Stimulated activated CD4-positive, alpha-beta T cell treated with anti-CD3 and anti-CD28 coated beads, Interleukin-2, amount 100 ng/mL, for 24 hours (primary cell): ENCODE measurements at places on chromosomes 7 and 10.

- no peak for DNase-seq
Observed at GRCh38 chr7:2316578-2316977, 2.3 kb upstream of the SNX8 start.

- DNase-seq = peak; percentile 35
Observed at GRCh38 chr10:102120991-102121738, 997 bp upstream of the LDB1 start.

DNA sequence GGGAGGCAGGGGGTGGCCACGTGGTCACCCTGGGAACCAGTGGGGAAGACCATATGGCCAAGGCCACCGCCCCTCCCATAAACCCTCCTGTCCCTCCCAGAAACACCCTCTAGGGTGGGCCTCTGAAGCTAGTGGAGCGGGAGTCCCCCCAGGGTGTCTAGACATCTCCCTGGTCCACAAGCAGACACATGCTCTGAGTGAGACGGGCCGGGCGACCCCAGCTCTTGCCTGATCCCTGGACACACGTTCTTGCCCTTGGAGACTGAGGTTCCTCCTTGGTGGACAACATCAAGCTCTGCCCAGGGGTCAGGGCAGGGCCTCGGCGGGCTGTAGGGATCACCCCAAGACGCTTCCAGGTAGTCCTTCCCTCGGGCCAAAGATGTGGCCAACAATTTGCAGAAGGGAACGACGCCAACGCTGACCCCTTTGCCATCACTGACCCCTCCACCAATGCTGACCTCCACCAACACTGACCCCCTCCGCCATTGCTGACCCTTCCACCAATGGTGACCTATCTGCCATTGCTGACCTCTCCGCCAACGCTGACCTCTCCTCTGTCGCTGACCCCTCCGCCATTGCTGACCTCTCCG, 57.1 kb downstream of the FOXL3 start:
- DNase-seq = no peak

- no peak for DNase-seq
Observed at GRCh38 chr10:31136930-31137885, 105.5 kb upstream of the ZNF438 start.

GRCh38 chr10:62166331-62167131, 102.1 kb downstream of the RTKN2 start:
- DNase-seq = no peak

GRCh38 chr10:21326594-21327288, 198.7 kb downstream of the SKIDA1 start:
- peak; percentile 8 for DNase-seq

DNA sequence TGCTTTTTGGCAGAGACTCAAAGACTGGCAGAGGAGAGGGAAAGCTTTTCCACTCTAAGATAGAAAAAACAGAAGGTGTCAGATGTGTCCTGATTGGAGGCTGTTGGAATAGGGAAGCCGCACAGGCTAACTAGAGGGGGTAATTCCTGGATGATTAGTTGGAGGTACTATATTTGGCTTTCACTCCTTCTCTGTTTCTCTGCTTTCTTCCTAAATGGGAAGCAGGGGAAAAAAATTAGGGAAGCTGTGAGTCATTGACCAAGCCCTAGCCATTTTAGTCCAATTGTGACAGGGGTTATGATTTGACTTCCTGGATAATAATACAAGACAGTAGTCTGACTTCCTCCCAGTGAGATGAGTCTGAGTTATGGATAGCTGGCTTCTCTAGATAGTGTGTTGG, 475.2 kb upstream of the CELF2 start:
- DNase-seq = no peak

- DNase-seq = peak; percentile 32
Observed at GRCh38 chr10:3806603-3807002, 21.6 kb upstream of the KLF6 start.

- no peak for DNase-seq
Observed at GRCh38 chr7:31885171-31885570, 185.0 kb downstream of the PDE1C start.

DNA sequence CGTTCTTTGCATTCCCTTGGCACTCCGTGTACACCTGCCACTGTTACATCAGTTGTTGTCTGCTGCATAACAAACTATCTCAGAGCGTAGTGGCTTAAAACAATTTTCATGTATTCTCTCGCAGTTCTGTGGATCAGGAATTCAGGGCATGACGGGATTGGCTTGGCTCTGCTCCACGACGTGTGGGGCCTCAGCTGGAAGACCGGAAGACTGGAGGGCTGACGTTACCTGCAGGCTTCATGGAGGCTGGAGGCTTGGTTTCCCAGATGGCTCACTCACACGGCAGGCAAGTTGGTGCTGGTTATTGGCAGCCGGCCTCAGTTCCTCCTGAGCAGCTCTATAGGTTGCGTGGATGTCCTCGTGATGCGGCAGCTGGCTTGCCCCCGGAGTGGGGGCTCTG, 25.5 kb downstream of the NYAP1 start:
- no peak for DNase-seq

DNA sequence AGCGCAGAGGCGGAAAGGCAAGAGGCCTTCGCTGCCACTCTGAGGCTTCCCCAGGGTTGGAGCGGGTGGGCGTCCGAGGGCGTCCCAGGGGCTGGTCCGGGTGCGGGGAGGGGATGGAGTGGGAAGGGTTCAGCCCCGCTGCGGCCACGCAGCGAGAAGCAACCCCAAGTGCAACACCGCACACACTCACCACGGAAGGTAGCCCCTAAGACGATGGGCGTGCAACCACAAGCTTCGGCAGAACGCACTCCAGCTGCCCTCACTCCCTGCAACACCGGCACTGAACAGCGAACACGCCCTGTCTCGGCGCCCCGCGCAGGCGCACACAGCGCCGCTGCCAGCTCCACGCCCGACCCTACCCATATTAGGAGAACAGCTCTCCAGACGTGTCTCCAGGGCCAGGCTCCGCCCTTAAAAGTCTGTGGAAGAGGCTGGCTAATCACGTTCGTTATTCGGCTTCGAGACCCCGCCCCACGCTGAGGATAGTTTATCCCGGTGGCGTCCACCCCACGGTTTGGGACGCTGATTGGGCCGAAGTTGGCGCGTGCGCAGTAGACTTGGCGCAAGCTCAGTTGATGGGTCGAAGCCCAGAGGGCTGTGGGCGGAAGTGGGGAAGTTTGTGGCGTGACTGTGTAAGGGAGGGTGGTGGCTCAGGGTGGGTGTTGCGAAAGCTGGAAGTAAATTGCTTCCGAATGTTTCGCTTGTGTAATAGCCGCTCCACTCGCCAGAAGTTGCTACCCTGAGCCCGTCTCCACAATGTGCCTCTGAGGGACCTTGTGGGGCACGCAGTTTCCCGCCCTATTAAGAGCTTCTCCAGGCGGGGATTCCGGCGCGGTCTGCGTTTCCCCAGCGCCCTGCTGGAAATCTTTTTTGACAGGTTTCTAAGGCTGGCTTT, at the start of gene RSU1:
TSS of gene RSU1 (minus strand) at position 300 of the 895 bp plus-strand sequence. CDS start 343 bp downstream, outside the sequence.
- DNase-seq = peak; percentile 100

DNA sequence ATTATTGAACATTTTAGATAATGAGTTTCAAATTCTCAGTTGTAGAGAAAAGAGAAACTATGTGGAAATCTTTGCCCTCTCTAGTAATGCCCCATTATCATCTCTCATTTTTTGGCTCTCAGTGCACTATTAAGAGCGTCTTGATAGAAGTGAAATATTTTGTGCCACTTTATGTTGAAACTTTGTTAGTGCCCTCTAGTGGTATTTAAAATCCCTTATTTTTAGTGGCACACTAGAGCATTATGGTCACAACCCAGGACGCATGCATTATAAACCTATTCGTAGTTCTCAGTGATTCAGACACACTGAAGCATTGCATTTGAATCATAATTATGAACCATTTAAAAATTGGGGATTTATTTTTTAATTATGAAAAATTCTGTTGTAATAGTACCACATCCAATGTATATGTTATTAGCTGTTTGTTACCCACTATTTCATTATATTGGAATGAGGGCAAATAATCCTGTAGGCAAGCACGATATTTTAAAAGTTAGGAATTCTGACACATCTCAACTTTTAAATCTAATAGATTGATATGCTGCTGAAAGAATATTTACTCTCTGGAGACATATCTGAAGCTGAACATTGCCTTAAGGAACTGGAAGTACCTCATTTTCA, 21.9 kb downstream of the PDCD4 start:
- no peak for DNase-seq

DNA sequence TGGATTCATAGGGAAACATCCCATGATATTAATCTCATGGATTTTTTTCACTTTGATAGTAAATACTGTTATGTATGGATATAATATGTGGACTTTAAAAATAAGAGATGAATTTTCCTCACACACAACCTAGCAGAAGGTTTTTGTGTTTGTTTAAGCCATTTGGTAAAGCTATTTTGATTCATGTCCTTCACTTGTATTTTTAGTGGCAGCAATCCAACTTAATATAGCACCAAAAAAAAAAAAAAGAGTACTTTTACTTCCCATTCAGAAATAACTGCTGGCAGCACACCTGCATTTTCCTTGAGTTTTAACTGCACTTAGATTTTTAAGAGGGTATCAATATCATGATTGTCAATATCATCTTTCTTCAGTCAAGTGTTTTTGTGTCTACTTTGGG, 60.0 kb downstream of the MCMBP start:
- DNase-seq = no peak

DNA sequence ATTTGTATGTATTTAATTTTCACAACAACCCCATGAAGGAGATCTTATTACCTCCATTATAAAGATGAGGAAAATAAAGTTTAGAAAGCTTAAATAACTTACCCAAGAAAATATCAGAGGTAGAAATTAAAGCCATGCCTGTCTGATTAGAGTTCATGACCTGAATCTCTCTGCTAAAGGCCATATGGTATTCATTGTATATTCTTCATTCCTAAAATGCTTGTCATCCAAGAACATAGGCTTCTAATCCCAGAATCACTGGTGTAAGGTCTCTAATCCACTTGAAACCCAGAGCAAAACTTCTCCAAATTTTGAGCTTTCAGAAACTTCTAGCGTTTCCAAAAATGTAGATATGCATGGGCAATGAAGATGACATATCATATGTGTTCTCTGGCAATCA, 72.3 kb upstream of the YAE1 start:
- no peak for DNase-seq
